Esophagus (tissue), 2 donors: ENCODE measurements at places on chromosomes 6 and 20. TPM values are rescaled to one million over a fixed set of nuclear protein-coding genes. Genes with fewer than 3 reads are reported as not detected.

Gene C4B
- polyA plus RNA-seq = 15.0 TPM

Gene PRR18
- not detected for polyA plus RNA-seq

Gene CST9
- polyA plus RNA-seq = 0.04 TPM

Gene EMILIN3
- 0.27 TPM for polyA plus RNA-seq

Gene MCCD1
- not detected for polyA plus RNA-seq

Gene SLC12A5
- 0.25 TPM for polyA plus RNA-seq
